ENCODE measurements at places on chromosomes 2 and 18.

GRCh38 chr2:237383991-237384671, 29.8 kb downstream of the COL6A3 start:
- DNase-seq, result no peak

DNA sequence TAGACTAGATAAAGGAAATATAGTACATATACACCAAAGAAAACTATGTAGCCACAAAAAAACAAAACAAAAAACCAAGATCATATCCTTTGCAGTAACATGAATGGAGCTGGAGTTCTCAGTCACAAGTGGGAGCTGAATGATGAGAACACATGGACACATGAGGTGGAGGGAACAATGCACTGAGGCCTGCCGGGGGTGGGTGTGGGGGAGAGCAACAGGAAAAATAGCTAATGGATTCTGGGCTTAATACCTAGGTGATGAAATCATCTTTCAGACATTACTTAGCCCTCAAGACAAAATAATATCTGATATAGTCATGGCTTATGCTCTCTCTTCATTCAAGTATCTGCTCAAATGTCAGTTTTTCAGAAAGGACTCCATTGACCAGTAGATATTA, 930.6 kb downstream of the LRP1B start:
- DNase-seq, result no peak

DNA sequence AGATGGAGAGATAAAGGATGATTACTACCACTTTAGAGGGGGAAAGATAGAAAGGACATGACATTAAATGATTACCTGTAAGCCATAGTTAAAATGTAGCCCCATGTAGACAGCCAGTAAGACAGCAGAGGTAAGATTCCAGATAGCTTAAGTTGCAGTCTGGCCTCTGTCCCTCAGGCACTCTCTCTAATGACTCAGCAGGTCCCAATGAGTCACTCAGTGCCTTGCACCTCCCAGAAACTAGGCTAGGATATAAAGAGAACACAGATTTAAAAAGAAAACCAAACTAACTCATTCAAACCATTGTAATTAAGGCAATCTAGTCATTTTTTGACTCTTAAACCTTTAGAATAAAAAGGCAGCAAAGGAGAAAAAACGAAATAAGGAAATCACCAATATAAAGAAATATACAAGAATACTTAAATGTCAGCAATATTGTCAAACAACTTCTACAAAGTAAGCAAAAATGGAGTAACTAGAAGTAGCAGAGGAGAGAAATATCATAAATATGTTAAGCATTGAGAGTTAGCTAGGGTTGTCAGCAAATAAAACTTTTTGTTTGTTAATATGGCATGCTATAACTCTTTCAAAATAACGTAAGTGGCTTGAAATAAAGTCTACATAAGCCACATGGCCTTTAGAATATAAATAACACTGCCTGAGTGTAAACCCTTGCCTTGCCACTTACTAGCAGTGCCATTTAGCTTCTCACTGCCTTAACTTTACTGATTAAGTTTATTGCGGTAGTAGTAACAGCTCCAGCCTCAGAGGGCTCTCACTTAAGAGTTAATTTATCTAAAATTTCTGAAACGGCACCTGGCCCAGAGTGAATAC, 48.5 kb downstream of the SOCS6 start:
- DNase-seq, result no peak

GRCh38 chr2:37168217-37168981, 11.6 kb upstream of the EIF2AK2 start:
- DNase-seq, result no peak

GRCh38 chr2:11344956-11345677, 681 bp upstream of the ROCK2 start:
- no peak for DNase-seq

DNA sequence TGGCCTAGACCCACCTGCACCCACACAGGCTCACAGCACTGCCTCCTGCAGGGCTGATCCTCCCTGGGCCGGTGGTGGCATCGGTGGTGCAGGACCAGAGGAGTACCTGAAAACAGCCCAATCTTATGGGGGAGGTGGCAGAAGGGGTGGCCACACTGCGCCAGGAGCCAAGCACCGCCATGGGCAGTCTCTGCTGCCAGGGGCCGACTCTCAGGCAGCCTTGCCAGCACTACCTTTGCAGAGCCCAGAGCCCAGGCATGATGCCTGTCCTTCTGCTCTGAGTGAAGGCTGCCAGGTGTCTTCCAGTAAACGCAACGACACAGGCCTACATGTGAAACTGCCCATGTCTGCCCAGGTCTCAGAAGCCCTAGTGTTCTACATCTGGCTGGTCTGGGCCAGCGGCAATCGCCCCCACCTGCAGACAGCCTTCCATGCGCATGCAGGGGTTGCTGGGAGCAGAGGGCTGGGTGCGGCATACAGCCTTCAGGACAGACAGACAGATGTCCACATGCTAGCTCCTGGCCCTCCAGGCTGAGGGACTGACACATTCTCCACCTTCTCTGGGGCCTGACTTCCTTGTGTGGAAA, 6.8 kb downstream of the HS6ST1 start:
- DNase-seq, result no peak

DNA sequence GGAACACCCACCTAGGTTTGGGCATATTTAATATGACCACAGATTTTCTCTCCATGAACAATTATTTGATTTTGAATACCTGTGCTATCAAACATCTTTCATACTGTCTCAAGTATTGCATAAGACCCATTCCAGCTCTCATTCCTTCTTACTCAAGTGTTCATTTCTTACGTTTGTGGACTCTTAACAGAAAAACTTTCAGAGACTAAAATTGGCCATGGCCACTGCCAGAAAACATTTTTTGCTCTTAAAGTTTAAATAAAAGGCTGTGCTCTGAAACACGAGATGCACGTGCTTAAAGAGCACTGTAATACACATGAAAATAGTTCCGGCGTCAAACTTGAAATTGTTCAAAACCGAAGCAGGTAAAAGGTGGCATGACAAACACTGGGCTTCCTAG, 89.3 kb downstream of the LIMS1 start:
- no peak for DNase-seq

GRCh38 chr2:142725386-142725785, 152.1 kb upstream of the KYNU start:
- no peak for DNase-seq

DNA sequence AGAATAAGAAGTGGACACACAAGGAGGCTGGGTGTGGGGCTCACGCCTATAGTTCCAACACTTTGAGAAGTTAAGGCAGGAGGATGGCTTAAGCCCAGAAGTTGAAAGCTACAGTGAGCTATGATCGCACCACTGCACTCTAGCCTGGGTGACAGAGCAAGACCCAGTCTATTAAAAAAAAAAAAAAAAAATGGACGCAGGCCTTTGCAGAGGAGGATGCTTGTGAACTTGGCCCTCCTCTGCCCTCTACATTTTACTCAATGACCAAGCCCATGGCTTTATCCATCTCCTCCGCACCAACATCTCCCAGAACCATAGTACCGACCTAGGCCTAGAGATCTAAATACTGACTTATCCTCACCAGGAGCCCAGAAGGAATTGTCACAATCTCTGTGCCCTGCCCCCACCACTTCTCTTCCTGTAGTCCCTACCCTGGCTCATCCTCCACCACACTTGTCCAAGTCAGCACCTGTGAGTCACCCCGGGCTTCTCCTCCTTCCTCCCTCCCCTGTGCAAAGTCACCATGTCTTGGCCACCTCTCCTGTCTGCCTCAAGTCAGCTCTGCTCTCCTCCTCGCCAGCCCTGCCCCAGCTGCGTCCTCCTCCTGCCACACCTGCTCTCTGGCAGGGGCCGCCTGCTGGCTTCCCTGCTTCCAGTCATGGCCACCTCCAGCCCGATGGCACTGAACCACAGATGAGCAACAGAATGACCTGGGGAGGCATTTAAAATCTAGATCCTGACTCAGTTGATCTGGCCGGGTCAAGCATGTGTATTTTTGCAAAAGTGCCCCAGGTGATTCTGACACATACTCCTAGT, 35.8 kb upstream of the ASPRV1 start:
- no peak for DNase-seq

DNA sequence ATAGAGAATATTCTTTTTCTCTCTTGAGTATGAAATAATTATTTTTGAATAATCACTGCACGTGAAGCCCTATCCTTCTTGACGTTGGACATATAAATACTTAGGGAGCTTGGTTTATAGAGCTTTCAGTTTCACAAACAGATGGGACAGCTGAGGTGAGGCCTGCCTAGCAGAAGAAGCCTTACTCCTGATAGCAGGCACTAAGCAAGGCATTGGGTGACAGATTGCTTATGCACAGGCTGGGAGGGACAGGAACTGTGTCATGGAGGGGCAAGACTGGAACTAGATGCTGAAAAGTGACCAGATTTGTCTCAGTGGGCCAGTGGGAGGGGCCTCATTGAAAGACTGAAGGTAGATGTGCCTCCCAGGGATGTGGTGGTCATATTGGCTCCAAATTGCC, 220.8 kb downstream of the NEDD4L start:
- no peak for DNase-seq

DNA sequence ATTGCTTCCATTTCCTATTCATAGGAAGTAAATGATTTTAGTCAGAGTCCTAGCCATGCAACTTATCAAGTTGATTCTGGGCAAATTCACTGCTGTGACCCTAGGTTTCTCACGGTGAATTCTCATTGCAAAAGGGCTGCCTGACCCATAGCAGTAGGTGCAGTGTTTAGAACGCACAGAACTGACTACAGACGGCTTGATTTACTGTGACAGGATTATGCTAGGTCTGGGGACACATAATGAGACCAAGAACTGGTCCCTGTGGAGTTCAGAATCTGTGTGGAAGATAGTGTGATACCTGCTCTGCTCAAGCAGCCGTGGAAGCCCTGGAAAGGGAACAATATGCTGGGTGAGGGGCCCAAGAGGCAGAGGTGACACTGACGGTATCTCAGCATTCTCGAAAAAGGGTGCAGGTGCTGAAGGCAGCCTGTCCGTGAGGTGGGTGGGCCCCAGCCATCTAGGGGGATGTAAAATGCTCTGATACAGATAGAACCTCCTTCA, 46.4 kb downstream of the ABCG8 start:
- DNase-seq, result no peak

GRCh38 chr2:11158916-11159573, 3.8 kb downstream of the SLC66A3 start:
- no peak for DNase-seq

DNA sequence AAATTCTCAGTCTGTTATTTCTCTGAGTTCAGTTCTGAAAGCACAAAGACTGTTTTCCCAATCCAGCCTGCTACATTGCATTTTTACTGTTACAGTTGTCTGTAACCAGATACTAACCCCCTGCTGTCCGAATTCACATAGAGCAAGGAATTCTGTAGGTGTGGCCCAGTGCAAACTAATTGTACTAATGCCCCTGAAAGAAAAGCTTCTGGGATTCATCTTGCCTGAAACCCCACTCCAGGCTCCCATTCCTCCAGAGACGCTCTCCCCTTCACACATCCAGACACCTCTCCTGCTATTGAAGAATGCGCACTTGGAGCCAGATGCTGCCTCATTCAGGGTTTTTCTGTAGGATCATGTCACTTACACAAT, 127.0 kb downstream of the TTC32 start:
- no peak for DNase-seq

GRCh38 chr2:47272905-47273758, 118.0 kb upstream of the STPG4 start:
- no peak for DNase-seq

DNA sequence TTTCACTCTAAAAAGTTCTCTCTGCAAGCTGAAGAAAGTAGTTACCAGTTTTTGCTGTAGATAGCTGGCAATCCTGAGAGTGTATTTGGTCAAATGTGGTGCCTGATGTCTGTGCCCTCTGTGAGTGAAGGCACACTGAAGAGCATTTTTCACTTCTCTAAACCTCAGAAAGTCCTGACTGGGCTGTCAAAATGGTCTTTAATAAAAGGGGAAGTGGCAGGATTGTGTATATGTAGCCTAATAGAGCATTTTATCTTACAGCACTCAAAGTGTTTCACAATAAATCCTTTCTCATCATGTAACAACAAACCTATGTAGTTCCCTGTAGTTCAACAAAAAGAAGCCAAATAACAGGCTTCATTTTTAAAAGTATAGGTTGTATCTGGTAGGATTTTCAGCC, 1552.3 kb upstream of the SLC39A10 start:
- DNase-seq, result no peak

GRCh38 chr18:51051105-51051712, 21.2 kb downstream of the SMAD4 start:
- no peak for DNase-seq

GRCh38 chr18:24918257-24918656, 433.7 kb downstream of the ZNF521 start:
- no peak for DNase-seq

DNA sequence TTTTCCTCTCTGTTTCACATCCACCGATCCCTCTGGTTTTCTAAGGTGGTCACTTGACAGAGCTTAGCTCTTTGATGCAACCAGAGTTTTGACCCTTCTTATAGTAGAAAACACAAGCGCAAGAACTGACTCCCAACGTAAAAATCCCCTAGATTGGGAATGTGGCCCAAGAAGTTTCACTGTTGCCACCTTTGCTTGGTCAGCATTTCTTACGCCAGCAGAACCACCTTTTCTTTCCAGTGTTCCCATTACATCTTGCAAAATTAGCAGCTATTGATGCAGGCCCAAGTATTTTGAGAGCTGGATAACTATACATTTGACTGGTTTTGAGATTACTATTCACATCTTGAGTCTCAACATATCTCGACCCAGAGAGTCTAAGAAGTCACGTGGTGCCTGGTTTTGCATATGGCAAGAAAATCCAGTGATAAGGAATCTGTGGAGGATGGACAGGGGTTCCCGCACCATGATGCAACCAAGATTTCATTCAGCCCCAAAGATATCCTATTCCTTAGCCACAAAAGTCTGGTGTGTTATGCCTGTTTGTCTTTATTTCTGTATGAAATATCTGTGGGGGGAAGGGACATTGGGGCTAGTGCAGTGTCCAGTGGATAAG, 37.9 kb downstream of the FBLN7 start:
- DNase-seq, result no peak

DNA sequence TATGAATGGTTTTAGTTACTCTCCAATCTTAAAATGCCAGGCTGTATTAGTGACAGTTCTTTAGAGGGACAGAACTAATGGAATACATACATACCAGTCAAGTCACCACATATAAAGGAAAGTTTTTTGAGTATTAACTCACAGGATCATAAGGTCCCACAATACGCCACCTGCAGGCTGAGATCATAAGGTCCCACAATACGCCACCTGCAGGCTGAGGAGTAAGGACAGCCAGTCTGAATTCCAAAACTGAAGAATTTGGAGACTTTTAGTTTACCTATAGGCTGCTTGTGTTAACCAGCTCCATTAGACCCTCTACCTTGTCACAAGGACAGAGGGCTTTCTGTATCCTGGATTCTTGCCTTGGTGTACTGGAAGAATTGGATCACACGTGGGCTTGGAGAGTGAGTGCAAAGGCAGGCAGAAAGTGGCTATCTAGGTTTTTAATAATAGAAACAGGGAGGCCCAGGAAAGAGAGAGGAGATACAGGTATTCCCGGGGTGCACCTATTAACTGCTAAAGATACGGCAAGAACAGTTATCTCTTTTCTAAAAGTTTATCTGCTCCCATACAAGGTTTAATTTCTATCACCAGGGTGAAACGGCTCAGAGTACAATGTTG, 234.9 kb upstream of the CYRIA start:
- DNase-seq, result no peak

GRCh38 chr2:41934329-41934958, 113.4 kb upstream of the PKDCC start:
- DNase-seq, result no peak

Data from NCI-H510A (cell line).